ENCODE measurements at places on chromosomes 5 and 9. TPM values are rescaled to one million over a fixed set of nuclear protein-coding genes. Genes with fewer than 3 reads are reported as not detected.

SEMA4D gene
- 14.6 TPM for total RNA-seq

KCNMB1 gene
- total RNA-seq = under 0.01 TPM

RPL12 gene
- 1,305 TPM for total RNA-seq

AGXT2 gene
- total RNA-seq = not detected

GHR gene
- 16.7 TPM for total RNA-seq

ACOT12 gene
- total RNA-seq = 0.52 TPM

PCDHA6 gene
- under 0.01 TPM for total RNA-seq

PCDHB2 gene
- 2.6 TPM for total RNA-seq

PCA3 gene
- total RNA-seq = not detected

PRRT1B gene
- total RNA-seq = not detected

SPINK4 gene
- total RNA-seq = not detected

LRRC14B gene
- 19.3 TPM for total RNA-seq

CXCL14 gene
- total RNA-seq = 19.8 TPM

FAM221B gene
- total RNA-seq = not detected

SLC4A9 gene
- total RNA-seq = not detected

PLEKHG4B gene
- 0.52 TPM for total RNA-seq

GPR151 gene
- not detected for total RNA-seq

RASGRF2 gene
- total RNA-seq = 1.0 TPM

ADAMTS13 gene
- total RNA-seq = 1.6 TPM

MLANA gene
- not detected for total RNA-seq

BARHL1 gene
- not detected for total RNA-seq

PCDHGA6 gene
- 4.2 TPM for total RNA-seq

OR1J1 gene
- not detected for total RNA-seq
